Liver (tissue), 10 donors: ENCODE measurements at places on chromosomes 7 and 10. TPM values are rescaled to one million over a fixed set of nuclear protein-coding genes. Genes with fewer than 3 reads are reported as not detected.

Gene ATG9B
- total RNA-seq: not detected

Gene CFAP70
- total RNA-seq: 0.98 TPM

DNA sequence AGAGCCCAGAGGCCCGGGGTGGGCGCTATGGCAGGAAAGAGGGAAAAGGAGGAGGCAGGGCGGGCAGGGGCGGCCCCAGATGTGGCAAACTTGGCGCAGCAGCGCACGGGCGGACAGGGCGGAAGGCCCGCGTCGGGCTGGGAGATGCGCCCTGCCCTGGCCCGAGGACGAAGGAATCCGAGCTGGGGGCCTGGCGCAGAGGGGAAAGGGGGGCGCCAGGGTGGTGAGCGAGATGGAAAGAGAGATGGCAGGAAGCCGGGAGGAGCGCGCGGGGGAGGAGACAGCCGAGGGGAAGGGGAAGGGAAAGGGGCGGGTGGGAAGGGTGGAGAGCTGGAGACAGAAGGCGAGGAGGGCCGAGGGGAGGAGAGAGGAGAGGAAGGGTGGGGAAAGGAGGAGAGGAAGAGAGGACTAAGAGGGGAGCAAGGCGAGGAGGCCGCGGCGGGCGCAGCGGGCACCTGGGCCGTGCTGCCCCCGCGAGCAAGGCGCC is at the start of gene MARVELD1:
Gene MARVELD1 (plus strand): TSS at position 392 of the 487 bp plus-strand sequence. CDS start 147 bp downstream, outside the sequence.
- DNase-seq: no peak

- no peak for DNase-seq
These were observed 1.6 kb downstream of the CAPZA2 start for GRCh38 chr7:116863936-116864500.

- DNase-seq: no peak
These were observed 161.6 kb downstream of the NRCAM start for GRCh38 chr7:108294595-108294994.

DNA sequence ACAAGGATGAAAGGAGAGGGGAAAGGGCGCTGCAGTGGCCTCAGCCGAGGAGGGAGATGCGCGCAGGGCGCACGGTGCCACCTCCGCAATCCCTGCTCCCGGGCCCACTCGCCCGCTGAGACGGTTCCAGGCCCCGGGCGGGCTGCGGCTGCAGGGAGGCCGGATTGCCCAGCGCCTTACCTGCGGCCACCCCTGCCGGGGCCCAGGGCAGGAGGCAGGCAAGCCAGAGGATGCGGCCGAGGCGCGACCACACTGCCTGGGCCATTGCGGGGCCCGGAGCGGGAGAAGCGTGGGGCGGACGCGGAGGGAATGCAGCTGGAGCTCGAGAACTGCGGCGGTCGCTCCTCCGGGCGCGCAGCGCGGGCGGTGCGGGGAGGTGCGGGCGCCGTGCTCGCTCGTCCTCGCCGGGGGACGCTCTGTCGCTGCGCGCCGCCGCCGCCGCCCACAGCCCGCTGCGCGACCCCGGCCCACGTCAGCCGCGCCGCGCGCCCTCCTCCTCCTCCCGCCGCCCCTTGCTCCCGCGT is at the start of gene TMEM130:
Gene TMEM130 (minus strand): TSS at position 418 of the 524 bp plus-strand sequence. CDS start 153 bp downstream, at position 265.
- no peak for DNase-seq

DNA sequence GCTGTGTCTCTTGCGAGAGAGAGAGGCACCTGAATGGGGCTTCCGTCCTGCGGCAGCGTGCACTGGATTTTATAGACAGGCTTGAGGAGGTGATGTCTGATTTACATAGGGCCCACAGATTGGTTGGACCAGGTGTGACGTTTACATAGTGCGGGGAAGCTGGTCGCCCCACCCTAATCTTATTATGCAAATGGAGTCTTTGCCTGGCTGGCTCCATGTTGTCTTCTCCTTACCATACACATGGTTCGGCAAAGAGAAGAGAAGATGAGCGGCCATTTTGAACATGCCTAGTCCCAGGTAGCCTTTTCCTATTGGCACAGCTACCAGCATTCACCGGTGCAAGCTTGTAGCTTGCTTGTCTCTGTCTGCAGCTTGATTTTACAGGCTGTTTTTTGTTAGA is 238.5 kb upstream of the GALNT17 start:
- DNase-seq: no peak

DNA sequence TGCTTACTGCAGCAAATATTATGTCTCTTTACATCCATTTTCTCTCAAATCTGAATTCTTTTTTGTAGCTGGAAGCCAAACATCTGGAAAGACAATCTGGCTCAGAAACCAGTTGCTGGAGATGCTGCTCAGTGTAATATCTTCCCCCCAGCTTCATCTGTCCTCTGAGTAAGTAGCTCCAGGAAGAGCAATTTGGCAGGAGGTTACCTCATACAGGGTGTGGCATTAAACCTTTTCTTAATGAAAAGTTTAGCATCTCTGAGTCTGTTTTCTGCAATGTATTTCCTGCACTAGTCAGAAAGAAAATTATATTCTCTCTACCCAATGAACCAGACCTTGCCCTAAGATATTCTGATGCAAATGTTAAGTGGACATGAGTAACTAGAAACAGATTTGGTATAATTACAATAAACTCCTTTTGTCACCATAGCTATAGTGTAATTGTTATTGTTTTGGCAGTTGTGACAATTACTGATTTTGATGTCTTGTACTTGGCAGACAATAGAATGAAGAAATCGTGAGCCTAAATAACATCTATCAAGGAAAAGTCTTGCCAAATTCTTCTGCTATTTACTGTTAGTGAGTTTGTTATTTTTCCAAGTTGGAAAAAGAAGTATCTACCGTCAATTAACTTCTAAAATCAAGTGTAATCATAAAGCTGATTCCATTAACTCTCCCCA is 123.3 kb downstream of the WDFY4 start:
- DNase-seq: no peak

GRCh38 chr10:33861016-33861704 is 526.7 kb upstream of the NRP1 start:
- no peak for DNase-seq

GRCh38 chr7:46033592-46033991 is 112.5 kb upstream of the IGFBP3 start:
- DNase-seq: no peak

- no peak for DNase-seq
These were observed 20.2 kb upstream of the FRA10AC1 start for GRCh38 chr10:93722550-93722949.
